Activated T-helper 1 cell treated with anti-CD3 and anti-CD28 coated beads, Interleukin-2, amount 50 U/mL, for 16 hours (primary cell): ENCODE measurements at places on chromosomes 12 and 14.

DNA sequence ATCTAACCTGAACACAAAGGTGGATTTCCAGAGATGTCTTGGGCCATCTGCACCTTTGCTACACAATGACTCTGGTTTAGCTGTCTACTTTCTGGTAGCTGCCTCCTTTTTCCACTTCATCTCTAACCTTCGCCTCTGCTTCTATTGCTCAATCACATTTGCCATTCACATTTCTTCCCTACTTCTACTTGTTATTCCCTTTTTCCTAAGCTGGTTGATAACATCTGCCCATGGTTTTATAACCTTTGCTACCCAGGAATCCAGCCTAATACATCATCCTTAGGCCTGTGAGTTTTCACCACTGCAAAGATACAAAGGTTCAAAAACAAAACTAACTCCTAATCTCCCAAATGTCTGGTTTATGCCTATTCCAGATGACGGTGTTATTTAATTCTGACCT lies 13.2 kb downstream of the SPPL3 start:
- no peak for DNase-seq

DNA sequence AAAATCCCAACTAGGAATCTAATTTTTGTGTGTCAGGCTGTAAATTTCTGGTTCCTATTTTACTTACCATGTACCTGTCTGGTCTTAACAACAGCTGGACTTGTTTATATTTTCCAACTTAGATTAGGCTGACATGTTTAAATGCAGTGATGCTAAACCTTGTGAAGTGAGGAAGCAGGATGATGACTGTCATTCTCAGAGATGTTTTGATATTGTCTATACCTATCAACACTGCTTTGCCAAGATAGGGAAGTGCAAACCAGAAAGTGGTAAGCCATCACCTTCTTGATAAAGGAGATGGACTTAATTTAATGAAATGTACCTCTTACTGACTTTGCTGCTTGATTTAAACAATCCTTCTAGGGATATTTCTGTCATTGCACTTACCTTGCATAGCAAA lies 2.1 kb downstream of the BICD1 start:
- DNase-seq = no peak

DNA sequence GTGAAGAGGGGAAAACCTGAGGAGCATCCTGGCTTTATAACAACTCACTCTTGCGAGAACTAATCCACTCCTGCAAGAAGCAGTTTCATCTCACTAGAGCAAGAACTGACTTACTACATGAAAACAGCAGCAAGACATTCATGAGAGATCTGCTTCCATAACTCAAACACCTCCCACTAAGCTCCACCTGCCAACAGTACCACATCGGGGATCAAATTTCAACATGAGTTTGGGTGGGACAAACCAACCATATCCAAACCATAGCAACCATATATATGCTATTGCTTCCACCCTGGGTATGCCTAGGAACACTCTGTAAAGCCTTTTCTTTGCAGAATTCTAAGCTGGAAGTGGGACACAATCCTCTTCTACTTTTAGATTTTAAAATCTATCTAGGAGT lies 13.9 kb upstream of the AVPR1A start:
- no peak for DNase-seq

DNA sequence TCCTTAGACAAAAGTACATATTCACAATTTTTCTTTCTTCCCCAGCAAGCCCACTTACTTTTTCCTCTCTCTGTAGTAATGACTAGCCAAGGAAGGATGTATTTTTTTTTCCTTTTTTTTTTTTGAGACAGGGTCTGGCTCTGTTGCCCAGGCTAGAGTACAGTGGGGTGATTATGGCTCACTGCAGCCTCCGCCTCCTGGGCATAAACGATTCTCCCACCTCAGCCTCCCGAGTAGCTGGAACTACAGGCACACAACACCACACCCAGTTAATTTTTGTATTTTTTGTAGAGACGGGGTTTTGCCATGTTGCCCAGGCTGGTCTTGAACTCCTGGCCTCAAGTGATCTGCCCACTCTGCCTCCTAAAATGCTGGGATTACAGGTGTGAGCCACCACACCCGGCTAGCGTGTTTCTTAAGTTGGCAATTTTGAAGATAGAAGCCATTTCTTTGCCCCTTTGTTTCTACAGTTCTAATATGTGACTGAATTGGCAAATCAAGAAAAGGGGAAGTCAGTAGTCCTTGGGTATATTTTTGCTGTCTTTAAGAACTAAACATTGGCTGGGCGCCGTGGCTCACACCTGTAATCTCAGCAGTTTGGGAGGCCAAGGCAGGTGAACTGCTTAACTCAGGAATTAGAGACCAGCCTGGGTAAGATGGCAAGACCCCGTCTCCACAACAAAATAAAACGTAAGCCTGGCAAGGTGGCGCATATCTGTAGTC lies 3.2 kb upstream of the NACA start:
- DNase-seq = no peak

GRCh38 chr14:93051600-93052546 lies 63.9 kb downstream of the ITPK1 start:
- DNase-seq = no peak

- DNase-seq = no peak
Observed at GRCh38 chr12:19003987-19004619, 125.4 kb upstream of the PLEKHA5 start.

DNA sequence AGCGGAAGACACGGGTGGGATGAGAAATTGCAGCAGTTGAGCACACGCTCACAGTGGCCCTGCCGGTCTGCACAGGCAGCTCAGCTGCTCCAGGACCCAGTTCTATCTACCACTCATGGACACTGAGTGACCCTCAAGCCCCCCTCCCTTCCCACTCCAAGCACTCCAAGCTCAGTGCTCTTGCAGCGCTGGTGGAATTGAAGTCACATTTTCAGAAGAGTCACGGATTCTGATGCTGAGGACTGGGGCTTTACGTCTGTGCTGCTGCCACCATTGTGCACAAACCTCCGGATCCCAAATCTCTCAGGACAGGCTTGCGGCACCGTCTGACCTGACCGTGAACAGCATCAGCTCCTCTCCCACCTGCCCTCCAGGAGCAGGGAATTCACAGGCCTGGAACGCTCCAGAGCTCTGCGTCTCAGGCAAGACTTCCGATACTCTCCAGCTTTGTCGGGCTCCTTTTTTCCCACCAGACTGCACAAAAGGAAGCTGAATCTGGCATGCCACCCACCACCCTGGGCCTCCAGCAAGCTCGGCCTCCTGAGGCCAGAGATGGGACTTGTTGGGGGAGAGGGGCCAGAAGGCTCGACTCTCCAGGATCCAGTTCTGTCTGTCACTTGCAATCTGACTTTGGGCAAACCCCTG lies 213.1 kb upstream of the RTL1 start:
- no peak for DNase-seq

DNA sequence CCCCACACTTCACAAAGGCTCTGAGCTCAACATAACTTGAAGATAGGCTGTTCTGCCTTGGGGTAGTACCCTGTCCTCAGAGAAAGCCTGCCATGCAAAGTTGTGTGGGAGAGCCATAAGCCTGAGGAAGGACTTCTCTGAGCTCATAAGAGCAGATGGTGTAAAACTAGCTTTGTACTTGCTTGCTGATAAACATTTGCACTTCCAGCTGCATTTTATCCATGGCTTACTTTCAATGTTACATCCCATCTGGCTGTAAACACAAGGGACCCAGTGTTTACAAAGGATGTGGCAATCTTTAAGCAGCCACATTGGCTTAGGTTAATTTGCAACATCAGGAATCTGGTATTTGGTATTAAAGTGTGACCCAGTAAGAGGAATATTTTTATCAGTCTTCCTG lies 258.1 kb downstream of the IPO8 start:
- no peak for DNase-seq

DNA sequence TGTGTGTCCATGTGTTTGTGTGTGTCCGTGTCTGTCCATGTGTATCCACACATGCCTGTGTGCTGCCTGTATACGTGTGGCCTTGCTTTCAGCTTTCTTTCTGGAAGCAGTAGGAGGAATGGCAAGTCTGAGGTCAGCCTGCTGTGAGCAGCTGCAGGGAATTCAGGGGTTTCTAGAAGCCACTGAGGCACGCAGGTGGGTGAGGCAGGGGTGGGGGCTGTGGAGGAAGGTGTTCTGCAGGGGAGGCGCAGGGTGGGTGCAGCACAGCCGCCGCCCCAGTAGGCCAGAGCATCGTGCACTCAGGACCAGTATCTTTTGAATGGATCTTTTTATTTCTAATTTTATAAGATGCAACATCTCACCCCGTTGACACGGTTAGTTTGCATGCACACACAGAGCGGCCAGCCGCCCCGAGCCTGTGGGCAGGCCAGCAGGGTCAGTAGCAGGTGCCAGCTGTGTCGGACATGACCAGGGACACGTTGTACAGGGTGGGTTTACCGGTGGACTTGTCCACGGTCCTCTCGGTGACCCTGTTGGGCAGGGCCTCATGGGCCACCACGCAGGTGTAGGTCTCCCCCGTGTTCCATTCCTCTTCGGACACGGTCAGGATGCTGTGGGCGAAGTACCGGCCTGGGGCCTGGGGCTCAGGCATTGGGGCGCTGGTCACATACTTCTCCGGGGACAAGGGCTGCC lies 327.7 kb downstream of the TMEM121 start:
- DNase-seq = no peak

DNA sequence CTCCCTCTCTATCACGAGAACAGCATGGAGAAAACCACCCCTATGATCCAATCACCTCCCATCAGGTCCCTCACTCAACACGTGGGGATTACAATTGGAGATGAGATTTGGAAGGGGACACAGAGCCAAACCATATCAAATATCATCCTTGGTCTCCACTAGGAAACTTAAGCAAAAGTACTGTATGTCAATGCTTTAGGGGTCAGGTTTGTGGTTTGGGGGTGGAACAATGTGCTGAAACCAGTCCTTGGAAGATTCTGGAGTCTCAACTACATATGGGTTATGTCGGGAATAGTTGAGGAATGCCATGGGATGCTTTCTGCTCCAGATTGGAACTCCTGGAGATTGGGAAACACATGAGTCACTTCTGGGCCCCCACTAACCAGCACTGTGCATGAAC lies 48.3 kb upstream of the CCDC63 start:
- no peak for DNase-seq

DNA sequence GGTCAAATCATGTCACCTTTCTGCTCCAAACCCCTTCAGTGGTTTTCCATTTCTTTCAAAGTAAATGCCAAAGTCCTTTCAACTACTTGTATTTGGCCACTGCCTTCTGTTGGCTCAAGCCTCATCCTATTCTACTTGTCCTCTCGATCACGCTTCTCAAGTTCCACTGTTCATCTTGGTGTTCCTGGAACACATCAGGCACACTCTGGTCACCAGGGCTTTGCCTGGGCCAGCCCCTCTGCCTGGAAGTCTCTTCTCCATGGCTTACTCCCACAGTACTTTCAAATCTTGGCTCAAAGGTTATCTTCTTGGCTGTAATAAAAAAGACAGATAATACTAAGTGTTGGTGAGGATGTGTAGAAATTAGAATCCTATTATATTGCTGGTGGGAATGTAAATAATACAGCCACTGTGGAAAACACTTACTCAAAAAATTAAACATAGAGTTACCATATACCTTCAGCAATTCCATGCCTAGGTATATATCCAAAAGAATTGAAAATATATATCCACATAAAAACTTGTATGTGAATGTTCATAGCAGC lies 17.3 kb upstream of the PPFIBP1 start:
- no peak for DNase-seq

DNA sequence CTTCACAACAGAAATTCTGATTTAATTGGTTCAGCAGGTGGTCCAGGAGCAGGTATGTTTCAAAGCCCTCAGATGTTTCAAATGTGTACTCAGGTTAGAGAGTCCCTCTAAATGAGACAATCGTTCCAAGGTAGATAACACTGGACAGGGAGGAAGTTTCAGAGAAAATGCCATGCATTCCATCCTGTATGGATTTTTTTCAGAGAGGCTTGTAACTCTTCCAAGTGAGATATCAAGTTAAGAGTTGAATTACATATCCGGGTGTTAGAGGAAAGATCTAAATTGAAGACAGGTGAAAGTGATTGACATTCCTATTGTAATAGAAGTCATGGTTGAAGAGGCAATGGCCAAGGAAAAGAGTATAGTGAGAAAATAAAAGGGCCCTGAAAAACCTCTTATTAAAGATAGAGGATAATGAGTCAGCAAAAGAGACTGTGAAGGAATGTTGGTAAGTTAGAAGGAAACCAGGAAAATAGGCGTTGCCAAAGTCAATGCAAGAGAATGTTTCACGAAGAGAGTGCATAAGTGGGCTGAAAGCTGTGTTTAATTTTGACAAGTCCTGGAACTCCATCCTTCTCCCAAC lies 105.8 kb downstream of the BMP4 start:
- DNase-seq = no peak

GRCh38 chr14:34502001-34502400 lies 37.5 kb downstream of the EAPP start:
- DNase-seq = no peak

- no peak for DNase-seq
Observed at GRCh38 chr12:24898606-24899005, 50.3 kb downstream of the BCAT1 start.

DNA sequence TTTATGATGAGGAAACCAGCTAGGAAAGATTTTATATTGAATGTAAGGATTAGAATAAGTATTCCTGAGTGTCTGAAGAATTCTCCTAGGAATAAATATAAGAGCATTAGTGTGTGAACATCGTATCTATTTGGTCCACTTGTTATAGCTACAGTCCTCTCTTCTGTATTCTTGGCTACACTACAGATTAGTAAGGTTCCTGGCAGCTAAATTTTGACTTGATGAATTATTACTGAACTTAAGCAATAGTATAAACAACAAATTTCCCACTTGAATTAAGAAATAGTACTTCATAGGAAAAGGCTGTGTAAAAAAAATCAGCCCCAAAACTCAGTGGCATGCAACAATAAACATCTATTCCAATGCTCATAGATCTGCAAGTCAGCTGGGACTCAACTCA lies 138.4 kb upstream of the G2E3 start:
- no peak for DNase-seq

GRCh38 chr12:66361703-66362102 lies 59.4 kb downstream of the HELB start:
- no peak for DNase-seq

GRCh38 chr14:76759589-76759988 lies 1.7 kb upstream of the VASH1 start:
- no peak for DNase-seq

DNA sequence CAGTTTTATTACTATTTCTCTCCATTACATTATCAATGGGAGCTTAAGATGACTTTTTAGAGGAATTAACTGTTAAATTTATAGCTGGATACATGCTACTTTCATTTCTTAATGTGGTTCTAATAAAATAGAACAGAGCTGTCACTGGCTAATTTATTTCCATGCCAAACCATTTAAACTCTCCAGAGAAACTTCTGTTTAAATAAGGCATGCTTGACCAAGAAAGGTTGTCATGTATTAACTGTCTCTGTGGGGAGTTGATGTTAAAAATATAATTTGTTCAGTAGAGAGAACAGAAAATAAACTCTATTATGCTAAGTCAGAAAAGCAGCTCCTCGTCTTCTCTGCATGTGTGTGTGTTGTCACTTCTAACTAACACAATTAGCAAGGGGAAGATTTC lies 447.4 kb downstream of the SLC16A7 start:
- DNase-seq = no peak

DNA sequence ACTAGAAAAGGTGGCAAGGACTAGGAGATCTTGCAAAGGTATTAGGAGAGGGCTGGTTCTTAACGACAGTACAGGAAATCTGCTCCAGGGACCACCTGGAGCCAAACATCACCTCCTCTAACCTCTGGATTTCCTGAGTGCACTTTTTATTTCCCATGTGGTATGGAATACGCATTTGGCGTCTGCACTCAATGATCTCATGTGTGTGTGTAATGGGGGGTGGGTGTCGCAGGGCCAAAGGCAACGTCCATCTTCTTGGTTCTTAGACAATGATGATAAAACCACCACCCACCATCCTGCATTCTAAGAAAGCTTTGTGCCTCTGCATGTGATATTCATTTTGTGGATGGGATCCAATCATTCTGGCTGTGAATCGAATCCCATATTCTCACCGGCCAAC lies 68.8 kb downstream of the CLMN start:
- no peak for DNase-seq
